NCI-H187 (cell line): ENCODE measurements at places on chromosomes 2 and 18.

DNA sequence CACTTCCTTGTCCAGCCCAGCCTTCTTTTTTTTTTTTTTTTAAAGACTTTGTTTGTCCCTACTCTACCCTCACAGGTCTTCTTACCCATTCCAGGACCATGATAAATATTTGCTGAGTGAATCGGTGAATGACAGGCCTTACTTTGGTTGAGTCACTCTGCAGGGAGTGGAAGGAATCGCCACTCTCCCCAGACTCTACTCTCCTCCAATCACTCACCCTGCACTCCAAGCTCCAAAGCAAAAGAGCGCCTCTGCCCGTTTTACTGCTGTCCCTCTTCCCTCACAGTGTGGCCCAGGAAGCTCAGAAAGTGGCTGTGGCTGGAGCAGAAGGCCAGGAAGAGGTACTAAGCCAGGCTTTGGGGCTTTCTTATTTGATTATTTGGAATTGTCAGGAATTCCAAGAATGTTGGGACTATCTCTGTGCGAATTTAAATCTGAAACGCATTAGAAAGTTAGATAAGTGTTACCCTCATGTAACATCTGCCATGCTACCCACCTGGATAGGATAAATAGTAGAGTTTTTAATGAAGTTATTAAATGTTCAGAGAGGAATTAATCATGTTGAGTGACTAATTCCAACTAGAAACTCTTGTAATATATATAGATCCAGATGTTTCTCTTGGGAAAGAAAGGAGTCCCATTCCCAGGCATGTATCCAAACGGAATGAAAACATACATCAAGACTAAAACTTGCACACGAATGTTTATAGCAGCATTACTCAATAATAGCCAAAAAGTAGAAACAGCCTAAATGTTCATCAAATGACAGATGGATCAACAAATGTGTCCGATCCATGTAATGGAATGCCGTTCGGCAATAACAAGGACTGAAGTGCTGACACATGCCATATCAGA lies 43.0 kb upstream of the CHMP1B start:
- DNase-seq = no peak

DNA sequence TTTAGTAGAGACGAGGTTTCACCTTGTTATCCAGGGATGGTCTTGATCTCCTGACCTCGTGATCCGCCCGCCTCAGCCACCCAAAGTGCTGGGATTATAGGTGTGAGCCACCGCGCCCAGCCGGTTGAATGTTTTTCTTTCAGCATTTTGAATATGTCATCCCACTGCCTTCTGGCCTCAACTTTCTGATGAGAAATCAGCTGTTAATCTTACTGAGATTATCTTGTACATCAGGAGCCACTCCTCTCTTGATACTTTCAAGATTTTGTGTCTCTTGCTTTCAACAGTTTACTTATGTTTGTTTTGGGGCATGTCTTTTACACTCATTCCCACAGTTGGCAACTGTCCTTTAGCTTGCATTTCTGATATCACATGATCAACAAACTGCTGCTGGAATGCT lies 46.3 kb downstream of the CCDC150 start:
- no peak for DNase-seq

- DNase-seq = no peak
These were observed 85.9 kb upstream of the CCBE1 start for GRCh38 chr18:59783138-59783537.

- DNase-seq = no peak
These were observed 372.8 kb downstream of the MTX2 start for GRCh38 chr2:176642074-176642473.

GRCh38 chr18:58526425-58527284 lies 102.2 kb downstream of the ALPK2 start:
- no peak for DNase-seq
